ENCODE measurements at places on chromosomes 16 and 17.
A peak's percentile ranks its signal among the peaks of the same experiment; 100 is the strongest.

DNA sequence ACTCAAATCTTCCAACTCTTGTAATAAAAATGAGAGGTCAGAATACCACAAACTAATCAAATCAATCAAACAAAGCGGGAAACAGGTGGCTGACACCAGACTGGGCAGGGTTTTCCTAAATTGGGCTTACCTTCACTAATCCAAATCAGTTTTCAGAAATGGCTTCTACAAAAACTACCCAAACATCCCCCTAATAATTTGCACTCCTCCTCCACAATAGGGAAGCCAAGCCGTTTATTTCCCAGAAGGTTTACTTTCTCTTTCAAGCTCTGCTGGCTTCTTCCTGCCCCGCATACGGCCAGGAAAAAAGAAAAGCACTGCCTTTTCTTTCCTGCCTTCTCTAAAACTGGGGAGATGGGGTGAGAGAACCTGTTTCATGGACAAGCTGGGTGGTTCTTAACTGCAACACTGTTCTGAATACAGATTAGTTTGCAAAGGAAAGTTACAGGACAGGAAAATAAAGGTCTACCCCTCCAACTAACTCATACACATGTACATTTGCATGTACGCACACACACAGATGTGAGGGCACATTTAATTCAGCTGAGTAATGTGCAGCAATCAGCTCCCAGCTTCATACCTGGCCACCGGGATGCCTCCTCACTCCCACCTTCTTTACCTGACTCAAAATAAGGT is 9.2 kb downstream of the STAT3 start:
- no peaks in the 10 kb centered on the region for H3K36me3 ChIP-seq
- H3K4me1 ChIP-seq: peaks cover 41% of the 10 kb centered on the region
- peak overlapping the region; percentile 42 for H3K4me3 ChIP-seq
- peak; percentile 29 for DNase-seq
- no peaks in the 10 kb centered on the region for H3K27me3 ChIP-seq

- H3K36me3 ChIP-seq: no peaks in the 10 kb centered on the region
- H3K4me3 ChIP-seq: no peak overlapping the region
- H3K4me1 ChIP-seq: no peaks in the 10 kb centered on the region
- H3K27me3 ChIP-seq: no peaks in the 10 kb centered on the region
- DNase-seq: no peak
Measured at GRCh38 chr16:17556276-17557052, 85.7 kb upstream of the XYLT1 start.

DNA sequence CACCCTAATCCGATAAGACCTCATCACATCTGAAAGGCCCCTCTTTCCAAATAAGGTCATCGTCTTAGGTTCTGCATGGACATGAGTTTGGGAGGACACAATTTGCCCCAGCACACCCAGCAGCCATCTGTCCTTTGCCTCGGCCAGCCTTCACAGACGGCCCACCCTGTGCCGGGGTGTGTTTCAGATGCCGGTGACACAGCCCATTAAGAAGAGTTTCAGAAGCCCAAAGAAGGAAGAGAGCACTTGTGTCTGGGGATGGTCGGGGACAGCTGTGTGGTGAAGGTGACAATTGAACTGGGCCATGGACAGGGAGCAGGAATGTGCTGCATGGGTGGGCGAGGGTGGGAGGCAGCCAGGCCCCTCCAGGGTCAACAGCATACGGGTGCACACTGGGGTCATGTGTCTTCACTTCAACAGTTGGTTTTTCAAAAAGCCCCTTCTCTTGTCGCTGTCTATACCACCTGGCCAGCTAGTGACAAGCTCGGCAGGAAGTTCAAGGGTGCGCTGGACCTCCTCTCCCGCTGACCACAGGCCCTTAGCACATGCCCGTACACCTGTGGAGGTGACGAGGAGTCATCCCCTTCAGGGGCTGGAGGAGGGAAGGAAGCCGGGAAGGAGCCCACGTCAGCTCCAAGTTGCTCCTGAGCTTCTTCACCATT is 183.1 kb downstream of the C16orf95 start:
- no peaks in the 10 kb centered on the region for H3K4me1 ChIP-seq
- H3K27me3 ChIP-seq: no peaks in the 10 kb centered on the region
- no peak overlapping the region for H3K27ac ChIP-seq

DNA sequence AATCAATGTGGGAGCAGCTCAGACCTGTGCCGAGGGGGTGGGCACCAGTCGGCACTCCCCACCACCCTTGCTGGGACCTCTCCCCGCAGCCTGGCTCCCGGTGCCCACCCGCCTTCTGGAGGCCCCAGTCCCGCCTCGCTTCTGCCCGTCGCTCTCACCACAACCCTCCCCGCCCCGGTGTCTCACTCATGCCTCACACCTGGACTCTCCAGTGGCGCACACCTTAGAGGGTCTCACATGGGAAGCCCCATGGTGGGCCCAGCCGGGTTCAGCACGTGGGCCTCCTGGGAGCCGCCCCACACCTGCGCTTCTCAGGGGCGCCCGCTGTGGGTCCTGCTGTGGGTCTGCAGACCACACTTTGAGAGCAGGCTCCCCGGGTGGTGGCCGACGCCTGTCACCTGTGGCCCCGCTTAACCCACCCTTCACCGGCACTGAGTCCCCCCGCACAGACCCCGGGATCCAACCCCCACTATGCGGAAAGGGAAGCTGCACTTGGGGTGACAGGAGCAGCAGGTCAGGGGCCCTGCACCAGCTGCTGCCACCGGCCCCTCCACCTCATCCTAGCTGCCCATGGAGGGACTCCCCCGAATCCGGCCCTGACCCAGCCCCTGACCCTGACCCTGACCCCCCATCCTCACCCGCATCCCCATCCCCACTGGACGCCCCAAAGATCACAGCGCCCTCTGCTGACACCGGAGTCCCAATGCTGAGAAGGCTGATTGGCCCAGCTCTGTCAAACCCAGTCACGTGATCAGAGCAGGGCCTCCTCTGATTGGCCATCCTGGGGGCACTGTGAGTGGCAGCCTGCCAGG is 27.4 kb upstream of the SLC38A10 start:
- DNase-seq: no peak
- H3K4me1 ChIP-seq: no peaks in the 10 kb centered on the region
- H3K27ac ChIP-seq: no peak overlapping the region
- H3K27me3 ChIP-seq: no peaks in the 10 kb centered on the region

- H3K27me3 ChIP-seq: no peaks in the 10 kb centered on the region
- peaks cover 15% of the 10 kb centered on the region for H3K4me1 ChIP-seq
- no peak overlapping the region for H3K4me3 ChIP-seq
- no peaks in the 10 kb centered on the region for H3K36me3 ChIP-seq
Measured at GRCh38 chr17:45267436-45268055, 5.7 kb upstream of the SPATA32 start.

DNA sequence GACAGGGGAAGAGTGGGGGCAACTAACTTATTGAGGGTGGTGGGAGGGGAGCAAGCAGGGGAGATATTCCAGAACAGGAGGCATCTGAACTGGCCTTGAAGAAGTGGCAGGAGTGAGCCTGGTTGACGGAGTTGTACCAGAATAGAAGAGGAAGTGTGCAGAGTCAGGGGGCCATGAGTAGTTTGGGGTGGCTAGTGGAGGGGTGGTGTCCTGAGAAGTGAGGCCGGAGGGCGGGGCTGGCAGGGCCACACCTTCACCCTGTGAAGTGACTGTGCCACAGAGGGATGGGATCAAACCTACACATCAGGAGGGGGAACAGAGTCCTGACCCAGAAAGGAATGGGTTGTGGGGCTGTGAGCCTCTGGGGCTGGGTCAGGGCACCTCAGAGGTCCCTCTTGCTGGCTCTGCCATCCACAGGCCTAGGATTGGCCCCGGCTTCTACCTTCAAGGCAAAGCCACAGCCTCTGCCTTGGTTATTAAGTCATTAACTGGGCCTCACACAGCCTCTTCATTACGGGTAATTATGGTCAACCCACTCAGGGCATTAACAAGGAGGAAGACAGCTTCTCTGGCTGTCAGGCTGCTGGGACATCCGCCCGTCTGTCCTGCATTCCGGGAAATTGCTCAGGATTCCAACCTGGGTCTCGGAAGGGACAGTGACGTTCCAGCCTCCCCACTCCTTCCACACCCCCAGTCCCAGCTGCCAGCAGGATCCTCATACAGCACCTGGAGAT is 12.7 kb downstream of the SPNS2 start:
- H3K27ac ChIP-seq: no peak overlapping the region
- H3K27me3 ChIP-seq: no peaks in the 10 kb centered on the region
- no peaks in the 10 kb centered on the region for H3K36me3 ChIP-seq
- no peak overlapping the region for H3K4me3 ChIP-seq

GRCh38 chr17:61444831-61445230 is 7.4 kb upstream of the TBX4 start:
- H3K27me3 ChIP-seq: peaks cover 73% of the 10 kb centered on the region
- no peaks in the 10 kb centered on the region for H3K36me3 ChIP-seq
- H3K4me1 ChIP-seq: no peaks in the 10 kb centered on the region
- no peak for DNase-seq
- H3K4me3 ChIP-seq: no peak overlapping the region

- no peak overlapping the region for H3K4me3 ChIP-seq
- H3K27ac ChIP-seq: no peak overlapping the region
- peak; percentile 64 for DNase-seq
- H3K36me3 ChIP-seq: no peaks in the 10 kb centered on the region
Measured at GRCh38 chr16:5615868-5616642, 518.5 kb upstream of the EEF2KMT start.

DNA sequence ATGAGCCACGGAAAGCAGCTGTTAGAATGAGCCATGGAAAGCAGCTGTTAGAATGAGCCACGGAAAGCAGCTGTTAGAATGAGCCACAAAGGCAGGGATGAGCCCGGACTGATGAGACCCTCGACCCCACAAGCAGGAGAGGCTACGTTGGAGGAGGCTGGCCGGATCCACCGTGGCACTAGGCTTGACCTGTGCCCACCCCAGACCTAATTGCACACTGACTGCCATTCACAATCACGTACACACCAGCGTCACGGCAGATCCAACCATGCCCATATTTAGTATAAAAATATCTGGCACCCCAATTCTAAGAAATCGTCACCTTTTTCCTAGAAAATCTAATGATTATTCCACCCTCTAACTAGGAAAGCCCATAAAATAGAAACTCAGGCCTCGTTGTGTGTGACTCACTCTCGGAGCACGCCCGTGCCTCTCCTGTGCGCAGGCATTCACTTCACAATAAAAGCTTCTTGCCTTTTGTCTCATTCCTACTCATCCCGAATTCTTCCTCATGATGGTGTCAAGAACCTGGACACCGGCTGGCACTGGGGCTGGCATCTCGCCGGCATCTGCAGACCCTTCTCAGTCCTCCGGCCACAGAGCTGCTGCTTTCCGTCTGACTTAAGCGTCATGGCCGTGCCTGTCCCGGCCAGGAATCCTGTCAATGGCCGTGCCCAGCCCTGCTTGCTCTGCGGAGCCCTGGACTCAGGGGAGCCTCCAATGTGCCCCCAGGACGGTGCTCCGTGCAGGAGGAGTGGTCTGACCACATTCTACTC is 5.5 kb upstream of the SECTM1 start:
- H3K27ac ChIP-seq: peak overlapping the region; percentile 74
- H3K4me1 ChIP-seq: peaks cover 33% of the 10 kb centered on the region
- H3K4me3 ChIP-seq: peak overlapping the region; percentile 37
- peak; percentile 72 for DNase-seq

DNA sequence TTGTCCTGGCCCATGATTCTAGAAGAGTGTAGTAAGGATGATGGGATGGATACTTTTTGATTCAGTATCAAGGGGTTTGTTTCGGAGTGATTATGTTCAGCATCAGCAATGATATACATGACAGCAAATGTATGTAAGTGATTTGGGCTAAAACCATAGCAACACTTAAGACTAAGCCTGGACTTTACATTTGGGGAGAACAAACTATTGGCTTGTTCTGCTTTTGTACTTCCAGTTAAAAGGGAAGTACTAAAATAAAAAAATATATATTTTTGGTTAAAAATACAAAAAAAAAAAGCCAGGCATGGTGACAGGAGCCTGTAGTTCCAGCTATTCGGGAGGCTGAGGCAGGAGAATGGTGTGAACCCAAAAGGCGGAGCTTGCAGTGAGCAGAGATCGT is 20.5 kb upstream of the DHX8 start:
- DNase-seq: no peak
- no peaks in the 10 kb centered on the region for H3K36me3 ChIP-seq
- peaks cover 15% of the 10 kb centered on the region for H3K4me1 ChIP-seq

GRCh38 chr17:50973557-50974494 is 107.7 kb upstream of the TOB1 start:
- H3K4me3 ChIP-seq: no peak overlapping the region
- H3K27ac ChIP-seq: no peak overlapping the region
- no peak for DNase-seq
- no peaks in the 10 kb centered on the region for H3K27me3 ChIP-seq
- H3K4me1 ChIP-seq: peaks cover 3% of the 10 kb centered on the region

DNA sequence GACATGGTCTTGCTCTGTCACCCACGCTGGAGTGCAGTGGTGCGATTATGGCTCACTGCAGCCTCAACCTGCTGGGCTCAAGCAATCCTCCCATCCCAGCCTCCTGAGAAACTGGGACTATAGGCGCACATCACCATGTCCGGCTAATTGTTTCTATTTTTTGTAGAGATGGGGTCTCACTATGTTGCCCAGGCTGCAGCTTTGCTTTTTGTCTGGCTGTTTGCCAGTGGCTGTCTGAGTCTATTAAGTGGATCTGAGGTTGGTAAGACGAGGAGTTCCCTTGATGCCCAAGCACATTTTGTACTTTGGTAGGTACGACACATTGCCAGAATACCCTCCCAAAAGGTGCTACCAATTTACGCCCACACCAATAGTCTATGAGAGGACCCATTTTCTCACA is 5.1 kb downstream of the TBX21 start:
- H3K27ac ChIP-seq: no peak overlapping the region
- H3K36me3 ChIP-seq: no peaks in the 10 kb centered on the region
- peaks cover 41% of the 10 kb centered on the region for H3K27me3 ChIP-seq

DNA sequence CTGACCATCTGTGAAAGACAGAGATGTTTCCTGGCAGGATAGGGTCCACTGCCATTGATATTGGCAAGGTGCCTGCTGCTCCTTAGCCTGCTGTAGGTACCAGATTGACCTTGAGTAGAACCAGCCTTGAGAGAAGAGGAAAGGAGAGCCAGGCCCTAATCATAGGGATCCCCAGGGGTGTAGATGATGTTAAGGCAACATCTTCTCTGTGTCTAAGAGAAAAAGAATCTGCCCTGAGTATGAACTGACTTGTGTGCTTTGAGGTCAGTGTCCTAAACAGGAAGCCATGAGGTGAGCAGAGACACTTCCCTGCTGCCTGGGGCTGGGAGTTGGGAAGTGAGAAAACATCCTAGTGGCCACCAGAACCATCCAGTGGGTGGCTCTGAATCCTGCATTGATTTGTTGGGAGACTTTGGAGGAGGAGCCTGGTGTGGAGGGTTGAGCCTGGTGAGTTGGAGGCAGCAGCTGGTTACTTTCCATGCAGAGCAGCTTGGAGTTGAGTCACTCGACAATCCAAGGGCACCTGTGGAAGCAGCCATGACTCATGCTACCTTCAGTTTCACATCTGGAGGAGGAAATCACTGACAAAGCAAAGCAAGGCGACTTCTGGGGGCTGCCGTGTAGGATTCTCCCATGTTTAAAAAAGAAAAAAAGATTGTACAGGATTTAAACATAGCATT is 47.8 kb downstream of the BMERB1 start:
- H3K27ac ChIP-seq: peak overlapping the region; percentile 30
- H3K4me1 ChIP-seq: no peaks in the 10 kb centered on the region
- H3K36me3 ChIP-seq: no peaks in the 10 kb centered on the region

GRCh38 chr16:3673676-3674377 is 19.3 kb downstream of the DNASE1 start:
- no peak overlapping the region for H3K27ac ChIP-seq
- H3K4me1 ChIP-seq: no peaks in the 10 kb centered on the region
- DNase-seq: no peak
- peaks cover 7% of the 10 kb centered on the region for H3K36me3 ChIP-seq
- no peak overlapping the region for H3K4me3 ChIP-seq
- no peaks in the 10 kb centered on the region for H3K27me3 ChIP-seq
